ENCODE measurements at places on chromosomes 2 and 18.

DNA sequence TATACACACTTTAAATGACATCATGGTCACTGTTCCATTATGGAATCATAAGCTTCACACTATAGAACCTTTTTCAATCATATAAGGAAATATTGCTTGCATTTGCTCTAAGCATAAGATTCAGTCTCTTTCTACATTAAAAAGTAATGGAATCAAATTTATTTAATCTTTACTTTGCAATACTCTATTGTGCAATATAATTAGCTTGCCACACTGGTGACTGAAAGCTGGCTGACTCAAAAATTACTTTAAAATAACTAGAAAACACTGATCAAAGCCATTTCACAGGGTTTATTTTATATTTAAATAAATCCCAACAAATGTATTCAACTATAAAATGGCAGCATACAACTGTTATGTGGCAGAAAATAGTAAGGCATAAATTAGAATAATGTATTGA, 13.2 kb upstream of the ORC2 start:
- DNase-seq = no peak

DNA sequence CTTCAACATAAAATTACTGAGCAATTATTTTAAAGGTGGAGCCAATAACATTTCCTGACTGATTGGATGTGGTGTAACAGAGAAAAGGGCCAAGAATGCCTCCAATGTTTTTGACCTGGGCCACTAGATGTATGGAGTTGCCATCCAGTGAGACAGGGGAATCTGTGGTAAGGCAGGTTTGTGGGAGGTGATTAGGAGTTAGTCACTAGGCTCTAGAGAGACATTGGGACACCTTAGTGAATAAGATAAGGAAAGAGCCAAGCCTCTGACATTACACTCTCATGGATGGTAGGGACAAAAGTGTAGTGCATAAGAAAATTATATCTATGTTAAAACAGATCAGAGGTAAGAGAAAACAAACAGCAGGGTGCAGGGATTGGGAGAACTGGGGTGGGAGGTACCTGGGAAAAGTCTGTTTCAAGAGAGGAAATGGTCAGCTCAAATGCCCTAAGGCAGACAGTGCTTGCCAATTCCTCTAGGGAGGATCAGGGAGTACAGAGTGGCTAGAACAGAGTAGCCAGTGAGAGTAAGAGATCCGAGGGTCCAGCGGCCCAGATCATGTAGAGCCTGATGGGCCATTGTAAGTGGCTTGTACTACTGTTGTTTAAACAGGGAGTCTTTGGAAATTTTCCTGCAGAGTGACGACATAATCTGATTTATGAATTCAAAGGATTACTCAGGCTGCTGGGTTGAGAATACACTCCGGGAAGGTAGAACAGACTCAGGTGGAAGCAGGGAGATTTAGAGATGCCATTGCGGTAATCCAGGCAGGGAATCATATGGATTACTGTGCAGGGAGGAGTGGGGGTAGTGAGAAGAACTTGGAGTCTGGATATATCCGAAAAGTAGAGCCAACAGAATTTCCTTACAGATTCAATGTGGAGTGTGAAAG, 45.7 kb upstream of the CUL3 start:
- DNase-seq = no peak

DNA sequence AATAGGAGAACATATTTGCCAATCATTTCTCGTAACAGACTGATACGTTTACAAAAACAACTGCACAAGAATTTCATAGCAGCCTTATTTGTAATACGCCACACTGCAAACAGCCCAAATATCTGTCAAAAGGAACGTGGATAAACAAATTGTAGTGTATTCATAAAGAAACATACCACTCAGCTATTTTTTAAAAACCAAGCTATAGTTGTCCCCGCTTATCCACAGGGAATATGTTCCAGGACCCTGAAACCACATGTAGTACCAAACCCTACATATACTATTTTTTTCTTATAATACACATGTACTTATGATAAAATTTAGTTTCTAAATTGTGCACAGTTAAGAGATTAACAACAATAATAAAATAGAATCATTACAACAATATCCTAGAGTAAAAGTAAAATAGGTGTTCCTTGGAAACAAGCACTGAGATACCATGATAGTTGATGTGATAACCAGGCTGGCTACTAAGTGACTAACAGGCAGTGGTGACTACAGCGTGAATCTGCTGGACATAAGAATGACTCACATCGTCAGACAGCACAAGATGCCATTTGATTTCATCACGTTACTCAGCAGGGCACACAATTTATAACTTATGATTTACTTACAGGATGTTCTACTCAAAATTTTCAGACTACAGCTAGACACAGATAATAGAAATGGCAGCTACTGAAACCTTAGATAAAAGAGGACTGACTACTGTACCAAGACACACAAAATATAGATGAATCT, 367.4 kb downstream of the NCKAP5 start:
- no peak for DNase-seq

DNA sequence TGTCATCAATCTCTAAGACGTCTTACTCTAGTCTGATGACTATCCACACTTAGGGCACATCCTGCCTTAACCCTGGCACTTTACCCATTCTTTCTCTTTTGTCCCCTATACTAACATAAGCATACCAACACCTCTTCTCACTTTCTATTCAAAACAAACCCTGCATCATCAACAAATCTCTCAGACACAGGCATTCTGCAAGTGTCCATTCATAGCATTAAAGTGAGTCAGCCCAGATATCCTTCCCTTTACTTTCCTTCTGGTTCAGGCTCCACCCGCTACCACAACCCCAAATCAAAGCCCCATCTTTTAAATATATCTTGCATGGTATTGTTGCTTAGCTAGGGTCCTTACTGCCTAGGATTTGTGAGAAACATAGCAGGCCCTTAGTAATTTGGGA, 3.8 kb downstream of the GRB14 start:
- DNase-seq = no peak

- DNase-seq = no peak
Observed at GRCh38 chr2:239895116-239895515, 130.0 kb downstream of the NDUFA10 start.
